ENCODE measurements at places on chromosomes 16 and 17.

DNA sequence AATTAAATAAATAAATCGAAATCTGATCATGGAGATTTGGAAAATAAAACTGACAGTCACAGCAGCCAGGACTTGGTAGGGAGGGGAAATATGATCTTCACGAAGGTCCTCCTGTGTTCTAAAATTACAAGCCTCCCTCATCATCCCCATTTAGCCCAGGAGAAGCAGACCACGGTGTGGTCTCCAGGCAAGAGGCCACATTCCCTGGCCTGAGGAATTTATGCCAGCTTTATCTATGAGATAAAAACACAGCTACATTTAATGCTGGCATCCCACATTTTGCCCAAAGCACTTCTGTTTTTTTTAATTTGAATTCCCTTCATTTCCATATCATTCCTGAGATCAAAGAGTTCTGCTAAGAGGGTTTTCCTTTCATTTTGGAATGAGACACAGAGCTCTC, 43.2 kb downstream of the ABCC12 start:
- no peak for DNase-seq

DNA sequence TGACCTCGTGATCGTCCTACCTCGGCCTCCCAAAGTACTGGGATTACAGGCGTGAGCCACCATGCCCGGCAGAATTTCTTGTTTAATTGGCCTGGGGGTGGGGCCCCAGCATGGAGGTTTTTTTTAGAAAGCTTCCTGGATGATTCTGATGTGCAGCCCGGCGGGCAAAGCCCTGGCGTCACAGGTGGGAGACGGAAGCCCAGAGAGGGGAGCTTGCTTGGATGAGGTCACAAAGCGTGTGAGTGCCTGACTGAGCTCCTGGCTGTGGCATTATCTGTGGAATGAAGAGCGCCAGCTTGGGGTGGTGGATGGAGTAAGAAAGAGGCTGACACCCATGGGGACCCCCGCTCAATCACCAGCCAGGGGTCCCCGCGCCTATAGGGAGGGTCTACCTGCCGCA, 4.1 kb downstream of the VASN start:
- no peak for DNase-seq

DNA sequence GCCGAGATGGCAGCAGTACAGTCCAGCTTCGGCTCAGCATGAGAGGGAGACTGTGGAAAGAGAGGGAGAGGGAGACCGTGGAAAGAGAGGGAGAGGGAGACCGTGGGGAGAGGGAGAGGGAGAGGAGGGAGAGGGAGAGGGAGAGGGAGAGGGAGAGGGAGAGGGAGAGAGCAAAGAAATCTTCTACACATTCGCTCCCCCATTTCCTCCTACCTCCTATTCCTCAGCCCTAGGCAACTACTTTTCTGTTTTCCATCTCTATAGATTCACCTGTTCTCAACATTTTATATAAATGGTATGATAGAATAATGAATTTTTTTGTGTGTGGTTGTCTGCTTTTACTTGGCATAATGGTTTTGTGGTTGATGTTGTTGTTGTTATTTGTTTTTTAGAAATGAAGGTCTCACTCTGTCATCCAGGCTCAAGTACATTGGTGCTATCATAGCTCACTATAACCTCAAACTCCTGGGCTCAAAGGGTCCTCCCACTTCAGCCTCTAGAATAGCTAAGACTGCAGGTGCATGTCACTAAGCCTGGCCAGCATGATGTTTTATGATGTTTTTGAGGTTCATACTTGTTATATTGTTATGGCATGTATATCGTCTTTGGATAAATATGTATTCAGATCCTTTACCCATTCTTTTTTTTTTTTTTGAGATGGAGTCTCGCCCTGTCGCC, 6.0 kb upstream of the PRPF8 start:
- DNase-seq, result no peak

DNA sequence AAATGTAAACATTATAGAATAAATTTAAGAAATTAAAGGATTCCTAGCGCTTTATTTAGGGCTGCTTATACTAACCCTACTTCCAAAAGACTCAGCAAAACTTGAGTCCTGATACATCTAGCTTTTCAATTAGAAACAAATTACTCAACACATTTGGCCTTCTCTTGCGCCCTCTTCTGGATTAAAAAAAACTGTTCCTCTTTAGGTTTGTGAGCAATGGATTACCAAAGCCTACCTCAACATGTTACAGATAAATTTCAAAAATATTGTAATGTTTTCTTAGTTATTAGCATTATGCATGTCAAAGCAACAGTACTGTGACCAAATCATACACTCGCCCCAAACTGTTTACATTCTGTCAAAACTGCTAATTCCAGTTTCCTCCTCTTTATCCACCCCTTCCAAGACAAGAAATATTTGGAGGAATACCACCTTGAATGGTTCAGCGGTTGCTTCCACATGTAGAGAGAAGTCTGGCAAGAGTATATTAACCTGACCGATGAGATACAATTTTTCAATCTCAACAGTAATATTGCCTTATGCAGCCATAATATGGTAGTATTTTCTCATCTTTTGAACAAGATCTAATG, 2.7 kb downstream of the NUFIP2 start:
- DNase-seq, result peak; percentile 85

- DNase-seq, result no peak
These were observed 173.0 kb downstream of the CBLN1 start for GRCh38 chr16:49108611-49109010.

DNA sequence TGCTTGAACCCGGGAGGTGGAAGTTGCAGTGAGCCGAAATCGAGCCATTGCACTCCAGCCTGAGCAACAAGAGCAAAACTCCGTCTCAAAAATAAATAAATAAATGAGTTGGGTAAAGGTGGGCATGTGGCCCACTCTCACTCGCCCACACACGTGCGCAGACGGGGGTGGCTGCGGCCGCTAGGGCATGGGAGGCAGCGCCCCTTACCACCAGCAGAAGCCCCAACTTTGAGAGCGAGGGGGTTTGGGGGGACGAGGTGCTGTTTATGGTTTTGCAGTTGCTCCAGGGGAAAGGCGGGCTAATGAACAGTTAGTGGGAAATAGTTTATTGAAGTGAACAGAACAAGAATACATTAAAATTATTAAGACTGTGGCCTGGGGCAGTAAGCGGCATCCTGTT, 14.9 kb upstream of the RBFOX3 start:
- DNase-seq, result no peak

GRCh38 chr17:78737332-78737731, 44.7 kb downstream of the CYTH1 start:
- no peak for DNase-seq

DNA sequence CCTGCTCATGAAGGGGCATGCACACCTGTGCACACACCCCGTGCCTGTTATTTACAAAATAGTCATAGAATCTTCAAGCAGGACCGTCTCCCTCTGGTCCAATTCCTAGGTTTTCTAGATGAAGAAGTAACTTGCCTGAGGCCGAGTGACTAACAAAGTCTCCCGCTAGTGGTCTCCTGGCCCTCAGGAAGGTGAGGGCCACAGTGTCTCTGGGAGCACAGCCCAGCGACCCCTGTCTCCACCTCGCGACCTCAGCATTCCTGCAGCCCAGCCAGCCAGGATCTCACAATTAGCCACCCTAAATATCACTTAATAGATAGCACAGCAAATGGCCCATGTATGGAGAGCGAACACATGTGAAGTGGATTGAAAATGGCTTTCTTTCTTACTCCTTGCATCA, 30.5 kb upstream of the CACNG1 start:
- DNase-seq, result no peak

DNA sequence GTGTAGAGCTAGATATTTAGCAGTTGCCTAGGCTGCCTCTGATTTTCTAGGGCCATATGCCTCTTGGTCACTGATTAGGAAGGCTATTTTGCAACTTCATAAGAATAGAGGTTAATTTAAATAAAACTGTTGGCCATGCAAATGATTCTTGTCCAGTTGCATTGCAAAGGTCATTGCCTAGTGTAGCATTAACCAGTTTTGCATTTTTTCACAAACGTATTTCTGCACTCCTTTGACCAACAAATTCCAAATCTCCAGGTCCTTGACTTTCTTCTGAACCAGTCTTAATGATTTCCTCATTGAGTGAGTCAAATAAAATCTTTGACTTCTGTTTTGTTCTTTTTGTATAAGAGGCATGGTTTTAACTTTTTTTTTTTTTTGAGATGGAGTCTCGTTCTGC, 33.5 kb downstream of the ERCC4 start:
- no peak for DNase-seq

- no peak for DNase-seq
These were observed 366.5 kb downstream of the SEC14L1 start for GRCh38 chr17:77507111-77507885.

- no peak for DNase-seq
These were observed 26.0 kb upstream of the RSL1D1 start for GRCh38 chr16:11877374-11877773.

GRCh38 chr16:81410643-81411293, 33.8 kb upstream of the CMIP start:
- DNase-seq, result no peak

DNA sequence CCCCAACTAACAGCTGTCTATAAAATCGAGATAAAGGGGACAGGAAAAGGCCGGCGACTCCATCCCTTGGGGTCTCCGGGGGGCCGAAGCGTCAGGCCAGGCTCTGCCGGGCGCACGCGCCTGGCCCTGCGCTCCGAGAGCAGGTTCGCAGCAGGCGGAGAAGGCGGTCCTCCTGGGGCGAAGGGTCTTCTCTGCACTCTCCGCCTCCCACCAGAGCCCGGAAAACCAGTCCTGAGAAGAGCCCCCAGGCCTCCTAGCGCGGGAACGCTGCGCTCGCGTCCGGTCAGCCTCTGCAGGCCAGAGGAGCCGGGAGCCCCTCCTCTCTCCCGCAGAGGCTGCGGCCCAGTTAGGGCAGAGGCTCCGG, 5.1 kb downstream of the FOXF1 start:
- DNase-seq, result no peak

GRCh38 chr17:6969323-6969726, 26.5 kb upstream of the ALOX12 start:
- DNase-seq, result no peak

DNA sequence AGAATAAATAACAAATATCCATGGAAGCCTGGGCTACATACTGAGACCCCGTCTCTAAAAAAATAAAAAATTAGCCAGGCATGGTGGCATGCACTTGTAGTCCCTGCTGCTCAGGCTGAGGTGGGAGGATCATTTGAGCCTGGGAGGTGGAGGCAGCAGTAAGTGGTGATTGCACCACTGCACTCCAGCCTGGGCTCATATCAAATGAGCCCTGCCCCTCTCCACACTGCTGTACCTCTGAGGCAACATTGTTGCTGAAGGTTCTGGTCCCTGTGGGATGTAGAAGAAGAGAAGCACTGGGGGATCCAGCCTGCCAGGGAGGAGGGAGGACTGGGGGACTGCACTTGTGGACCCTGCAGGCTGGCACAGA, 11.4 kb upstream of the ARHGAP23 start:
- DNase-seq, result no peak

- no peak for DNase-seq
These were observed 1.3 kb downstream of the SHISA9 start for GRCh38 chr16:12902511-12903372.

- no peak for DNase-seq
These were observed 305.9 kb downstream of the PMP22 start for GRCh38 chr17:14959106-14959648.

- no peak for DNase-seq
These were observed 5.0 kb downstream of the SOCS1 start for GRCh38 chr16:11250786-11251524.

DNA sequence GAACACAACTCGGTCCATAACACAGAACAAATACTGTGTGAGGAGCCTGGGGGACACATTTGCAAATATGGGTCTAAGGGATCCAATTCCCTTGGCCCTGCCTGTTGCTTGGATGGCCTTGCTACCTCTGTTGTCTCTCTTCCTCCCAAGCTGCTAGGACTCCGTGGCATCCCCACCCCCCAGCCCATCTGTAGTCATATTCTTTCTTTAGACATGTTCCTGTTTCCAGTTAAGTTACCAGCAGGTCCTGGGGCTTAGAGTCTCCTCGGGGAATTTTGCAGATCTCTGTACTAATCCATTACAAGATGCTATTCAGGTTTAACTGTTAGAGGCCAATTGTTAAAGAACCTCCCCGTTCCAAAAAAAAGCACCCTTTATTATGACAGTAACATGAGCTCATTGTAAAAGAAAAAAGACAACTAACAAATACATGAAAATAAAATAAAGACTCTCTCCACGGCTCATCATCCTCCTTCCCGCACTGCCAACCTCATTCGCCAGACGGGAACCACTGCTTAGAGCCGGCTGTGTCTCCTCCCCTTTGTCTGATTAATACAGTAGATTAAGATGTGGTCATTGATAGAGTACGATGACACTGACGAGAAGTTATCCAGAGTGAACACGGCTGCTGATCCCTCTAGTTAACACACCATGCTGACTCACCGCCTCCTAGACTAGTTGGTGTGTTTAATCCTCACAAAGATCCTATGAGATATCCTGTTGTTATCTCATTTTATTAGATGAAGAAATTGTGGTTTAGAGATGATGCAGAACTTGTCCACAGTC, 22.2 kb downstream of the HS3ST4 start:
- no peak for DNase-seq

GRCh38 chr17:33750943-33751701, 458.0 kb upstream of the ASIC2 start:
- DNase-seq, result peak; percentile 92

GRCh38 chr16:9165681-9166080, 74.2 kb downstream of the HAPSTR1 start:
- DNase-seq, result no peak

DNA sequence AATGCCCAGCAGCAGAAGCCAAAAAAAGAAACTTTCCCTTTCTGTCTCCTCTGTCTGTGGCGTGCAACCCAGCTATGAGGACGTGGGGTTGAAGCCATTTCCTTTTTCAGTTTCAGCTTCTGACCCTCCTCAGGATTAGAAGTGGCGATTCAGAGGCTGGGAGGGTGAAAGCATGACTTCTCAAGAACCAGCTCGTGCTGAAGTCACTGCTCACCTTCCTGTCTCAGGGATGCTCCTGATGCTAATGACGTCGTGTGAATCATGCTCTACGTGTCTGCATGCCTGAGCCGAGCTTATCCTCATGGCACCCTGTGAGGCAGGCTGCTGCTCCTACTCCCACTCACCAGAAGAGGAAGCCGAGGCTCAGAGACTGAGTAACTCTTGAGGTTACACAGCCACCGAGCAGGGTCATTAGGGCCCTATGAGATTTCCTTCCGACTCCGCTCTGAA, 5.7 kb upstream of the LPO start:
- DNase-seq, result no peak

GRCh38 chr17:41340494-41340893, 10.1 kb downstream of the KRT33A start:
- no peak for DNase-seq

DNA sequence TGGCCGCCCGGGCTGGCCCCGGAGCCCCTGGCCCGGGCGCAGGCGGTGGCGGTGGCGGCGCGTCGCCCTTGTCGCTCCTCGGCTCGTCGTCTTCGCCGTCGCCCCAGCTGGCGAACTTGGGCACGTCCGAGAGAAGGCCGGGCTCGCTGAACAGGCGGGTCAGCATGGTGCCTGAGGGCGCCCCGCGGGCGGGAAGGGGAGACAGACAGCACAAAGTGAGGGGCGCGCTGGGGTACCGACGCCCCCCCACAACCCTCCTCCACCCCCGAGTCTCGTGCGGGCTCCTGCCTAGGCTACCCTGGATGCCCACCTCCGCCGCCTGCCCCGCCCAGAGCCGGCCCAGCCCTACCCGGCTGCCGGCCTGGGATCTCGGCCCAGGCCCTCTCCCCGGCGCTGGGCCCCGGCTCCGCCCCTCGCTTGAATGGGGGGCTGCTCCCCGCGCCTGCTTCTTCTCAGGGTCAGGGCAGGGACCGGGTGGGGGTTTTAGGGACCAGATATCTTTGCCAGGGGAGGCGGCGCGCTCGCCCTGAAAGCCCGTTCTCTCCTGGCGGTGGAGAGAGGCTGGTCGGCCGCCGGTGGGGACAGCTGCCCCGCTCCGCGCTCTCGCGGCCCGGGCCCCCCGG, 1.2 kb downstream of the NEUROD2 start:
- DNase-seq, result no peak
